ENCODE measurements at places on chromosomes 6 and 20.
A peak's percentile ranks its signal among the peaks of the same experiment; 100 is the strongest.

DNA sequence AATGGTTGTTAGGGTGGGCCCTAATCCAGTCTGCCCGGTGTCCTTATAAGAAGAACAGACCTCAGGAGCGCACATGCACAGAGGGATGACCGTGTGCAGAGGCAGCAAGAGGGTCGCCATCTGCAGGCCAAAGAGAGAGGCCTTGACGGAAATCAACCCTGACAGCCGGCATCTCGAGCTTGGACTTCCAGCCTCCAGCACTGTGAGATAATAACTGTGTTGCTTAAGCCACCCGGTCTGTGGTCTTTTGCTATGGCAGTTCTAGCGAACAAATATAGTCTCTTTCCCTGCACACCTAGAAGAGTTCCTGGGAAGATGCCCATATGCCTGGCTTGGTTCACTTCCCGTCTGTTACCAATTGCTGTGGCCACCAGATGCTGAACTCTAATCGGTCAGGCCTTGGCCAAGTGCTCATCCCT lies 35.3 kb upstream of the PTGIS start:
- DNase-seq, result no peak
- H3K27ac ChIP-seq, result no peak overlapping the region
- H3K4me3 ChIP-seq, result no peak overlapping the region
- H3K4me1 ChIP-seq, result no peaks in the 10 kb centered on the region

DNA sequence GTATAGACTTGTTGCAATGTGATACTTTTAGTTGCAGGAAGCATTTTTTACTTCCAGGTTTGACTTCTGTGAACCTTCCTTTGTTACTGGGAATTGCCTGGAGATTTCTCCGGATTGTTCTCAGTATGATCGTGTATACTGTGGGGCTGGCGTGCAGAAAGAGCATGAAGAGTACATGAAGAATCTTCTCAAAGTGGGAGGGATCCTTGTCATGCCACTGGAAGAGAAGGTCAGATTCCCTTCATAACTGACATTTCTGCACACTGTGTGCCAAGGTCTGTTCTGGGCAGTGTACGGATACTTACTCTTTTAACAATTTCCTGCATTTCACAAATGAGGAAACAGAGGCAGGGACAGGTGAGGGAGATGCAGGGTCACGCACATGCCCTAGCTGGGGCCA lies 9.7 kb downstream of the PCMTD2 start:
- no peaks in the 10 kb centered on the region for H3K27me3 ChIP-seq
- H3K27ac ChIP-seq, result no peak overlapping the region
- H3K4me1 ChIP-seq, result peaks cover 38% of the 10 kb centered on the region
- peaks cover 11% of the 10 kb centered on the region for H3K36me3 ChIP-seq
- no peak for DNase-seq

- H3K27ac ChIP-seq, result peak overlapping the region; percentile 78
- H3K36me3 ChIP-seq, result peaks cover 1% of the 10 kb centered on the region
- H3K4me1 ChIP-seq, result peaks cover 58% of the 10 kb centered on the region
- peak overlapping the region; percentile 60 for H3K4me3 ChIP-seq
- no peaks in the 10 kb centered on the region for H3K27me3 ChIP-seq
- no peak for DNase-seq
Observed at GRCh38 chr20:34364223-34364506, 1.1 kb downstream of the ITCH start.

DNA sequence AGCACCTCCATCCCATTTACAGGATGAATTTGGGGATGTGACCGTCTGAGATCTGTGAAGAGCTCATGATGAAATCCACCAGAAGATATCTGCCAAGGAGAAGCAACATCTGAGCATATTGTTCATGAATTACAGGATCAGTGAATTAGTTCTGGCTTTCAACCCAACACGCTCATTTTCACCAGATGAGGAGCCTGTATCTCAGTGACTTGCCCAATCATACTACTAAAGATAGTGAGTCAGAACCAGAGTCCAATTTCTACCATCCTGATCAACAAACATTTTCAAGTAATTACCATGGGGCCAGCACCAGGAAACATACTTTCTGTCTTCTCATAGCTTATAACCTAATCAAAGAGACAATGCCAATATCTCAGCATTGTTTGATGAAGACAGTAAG lies 116.6 kb downstream of the ZDHHC14 start:
- no peaks in the 10 kb centered on the region for H3K36me3 ChIP-seq
- no peaks in the 10 kb centered on the region for H3K27me3 ChIP-seq
- no peaks in the 10 kb centered on the region for H3K4me1 ChIP-seq
- no peak for DNase-seq
- no peak overlapping the region for H3K27ac ChIP-seq
- no peak overlapping the region for H3K4me3 ChIP-seq

GRCh38 chr6:147266821-147267220 lies 62.6 kb downstream of the STXBP5 start:
- no peak overlapping the region for H3K4me3 ChIP-seq
- peaks cover 9% of the 10 kb centered on the region for H3K36me3 ChIP-seq
- no peak overlapping the region for H3K27ac ChIP-seq
- DNase-seq, result no peak

DNA sequence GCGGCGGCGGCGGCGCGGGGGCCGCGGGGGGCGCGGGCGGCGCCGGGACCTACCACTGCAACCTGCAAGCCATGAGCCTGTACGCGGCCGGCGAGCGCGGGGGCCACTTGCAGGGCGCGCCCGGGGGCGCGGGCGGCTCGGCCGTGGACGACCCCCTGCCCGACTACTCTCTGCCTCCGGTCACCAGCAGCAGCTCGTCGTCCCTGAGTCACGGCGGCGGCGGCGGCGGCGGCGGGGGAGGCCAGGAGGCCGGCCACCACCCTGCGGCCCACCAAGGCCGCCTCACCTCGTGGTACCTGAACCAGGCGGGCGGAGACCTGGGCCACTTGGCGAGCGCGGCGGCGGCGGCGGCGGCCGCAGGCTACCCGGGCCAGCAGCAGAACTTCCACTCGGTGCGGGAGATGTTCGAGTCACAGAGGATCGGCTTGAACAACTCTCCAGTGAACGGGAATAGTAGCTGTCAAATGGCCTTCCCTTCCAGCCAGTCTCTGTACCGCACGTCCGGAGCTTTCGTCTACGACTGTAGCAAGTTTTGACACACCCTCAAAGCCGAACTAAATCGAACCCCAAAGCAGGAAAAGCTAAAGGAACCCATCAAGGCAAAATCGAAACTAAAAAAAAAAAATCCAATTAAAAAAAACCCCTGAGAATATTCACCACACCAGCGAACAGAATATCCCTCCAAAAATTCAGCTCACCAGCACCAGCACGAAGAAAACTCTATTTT lies 2.0 kb downstream of the FOXC1 start:
- H3K27me3 ChIP-seq, result peaks cover 48% of the 10 kb centered on the region
- DNase-seq, result no peak
- H3K36me3 ChIP-seq, result no peaks in the 10 kb centered on the region
- H3K4me3 ChIP-seq, result peak overlapping the region; percentile 47

DNA sequence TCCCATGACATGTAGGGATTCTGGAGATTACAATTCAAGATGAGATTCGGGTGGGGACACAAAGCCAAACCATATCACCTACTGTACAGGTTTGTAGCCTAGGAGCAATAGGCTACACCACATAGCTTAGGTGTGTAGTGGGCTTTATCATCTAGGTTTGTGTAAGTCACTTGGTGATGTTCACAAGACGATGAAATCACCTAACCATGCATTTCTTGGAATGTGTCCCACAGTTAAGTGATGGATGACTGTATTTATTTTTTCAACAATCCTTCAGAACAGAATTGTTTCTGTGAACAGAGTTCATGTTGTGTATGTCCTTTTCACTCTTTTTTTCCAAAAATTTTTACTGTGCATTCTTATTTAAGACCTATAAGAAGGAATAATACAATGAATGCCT lies 76.1 kb downstream of the DTD1 start:
- H3K27ac ChIP-seq, result no peak overlapping the region
- no peaks in the 10 kb centered on the region for H3K4me1 ChIP-seq
- H3K27me3 ChIP-seq, result no peaks in the 10 kb centered on the region
- no peak overlapping the region for H3K4me3 ChIP-seq

DNA sequence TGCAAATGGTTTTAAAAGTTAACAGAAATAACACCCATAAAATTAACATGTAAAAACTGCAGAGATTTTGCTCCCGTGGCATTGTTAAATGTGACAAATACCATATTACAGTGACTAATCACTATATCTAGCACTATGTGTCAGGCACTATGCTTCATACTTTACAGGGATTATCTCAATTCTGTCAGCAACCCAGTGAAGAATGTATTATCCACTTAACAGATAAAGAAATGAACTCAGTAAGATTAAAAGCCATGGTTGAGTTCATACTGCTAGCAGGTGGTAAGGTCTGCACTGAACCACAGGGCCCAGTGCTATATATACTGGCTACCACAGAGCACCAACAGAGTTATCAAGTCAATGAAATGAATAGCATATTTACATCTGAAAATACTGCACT lies 65.4 kb downstream of the RWDD2A start:
- H3K27me3 ChIP-seq, result no peaks in the 10 kb centered on the region
- DNase-seq, result no peak
- no peak overlapping the region for H3K27ac ChIP-seq
- no peaks in the 10 kb centered on the region for H3K4me1 ChIP-seq
- no peak overlapping the region for H3K4me3 ChIP-seq

GRCh38 chr6:152821525-152821924 lies 70.9 kb downstream of the VIP start:
- H3K36me3 ChIP-seq, result no peaks in the 10 kb centered on the region
- H3K27ac ChIP-seq, result no peak overlapping the region
- no peak for DNase-seq
- H3K4me3 ChIP-seq, result no peak overlapping the region

GRCh38 chr6:156617376-156617775 lies 159.8 kb upstream of the ARID1B start:
- H3K36me3 ChIP-seq, result no peaks in the 10 kb centered on the region
- H3K27ac ChIP-seq, result no peak overlapping the region
- H3K4me1 ChIP-seq, result no peaks in the 10 kb centered on the region
- H3K27me3 ChIP-seq, result no peaks in the 10 kb centered on the region
- no peak for DNase-seq

DNA sequence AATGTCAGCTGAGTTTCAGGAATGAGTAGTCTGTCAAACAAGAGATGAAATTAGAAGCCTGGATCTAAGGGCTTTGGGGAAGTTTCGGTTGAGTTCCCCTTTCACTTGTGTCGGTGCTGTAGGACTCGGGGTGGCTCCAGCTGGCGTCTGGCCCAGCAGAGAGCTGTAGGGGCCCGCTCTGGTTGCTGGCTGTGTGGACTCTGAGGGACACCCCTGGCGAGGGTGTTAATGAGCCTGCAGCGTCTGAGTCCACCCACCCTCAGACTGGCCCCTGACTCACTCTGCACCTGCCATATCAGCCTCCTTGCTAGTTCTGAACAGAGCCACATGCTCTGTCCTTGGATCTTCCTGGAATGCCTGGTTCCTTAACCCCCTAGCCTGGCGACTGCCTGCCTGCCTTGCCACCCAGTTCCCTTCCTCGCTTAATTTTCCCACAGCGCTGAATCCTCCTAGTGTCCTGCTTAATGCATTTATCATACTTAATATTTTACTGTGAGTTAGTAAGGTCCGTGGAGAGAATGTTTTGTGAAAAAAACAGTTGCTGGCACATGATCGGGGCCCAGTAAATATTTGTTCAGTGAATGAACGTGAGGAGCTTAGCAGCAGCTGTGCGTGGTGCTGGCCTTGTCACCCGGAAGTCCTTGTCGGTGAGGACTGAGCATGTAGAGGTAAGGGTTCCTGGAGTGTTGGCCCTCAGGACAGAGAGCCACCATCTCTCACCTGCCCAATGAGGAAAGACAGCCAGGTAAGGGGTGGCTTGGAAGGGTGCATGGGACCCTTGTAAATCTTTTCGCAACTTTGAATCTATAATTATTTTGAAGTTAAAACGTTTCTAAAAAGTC lies 1.6 kb downstream of the DNAJC5 start:
- peak; percentile 14 for DNase-seq
- H3K4me1 ChIP-seq, result peaks cover 62% of the 10 kb centered on the region
- H3K36me3 ChIP-seq, result peaks cover 4% of the 10 kb centered on the region

- no peak for DNase-seq
- no peaks in the 10 kb centered on the region for H3K27me3 ChIP-seq
- H3K36me3 ChIP-seq, result no peaks in the 10 kb centered on the region
- no peak overlapping the region for H3K27ac ChIP-seq
- no peaks in the 10 kb centered on the region for H3K4me1 ChIP-seq
Observed at GRCh38 chr20:57794600-57795341, 85.0 kb upstream of the PMEPA1 start.

GRCh38 chr6:3750317-3751076 lies 1.0 kb downstream of the PXDC1 start:
- H3K36me3 ChIP-seq, result no peaks in the 10 kb centered on the region
- peaks cover 11% of the 10 kb centered on the region for H3K4me1 ChIP-seq
- no peak overlapping the region for H3K27ac ChIP-seq
- H3K4me3 ChIP-seq, result no peak overlapping the region
- peak; percentile 6 for DNase-seq

GRCh38 chr6:26367114-26367513 lies 2.1 kb downstream of the BTN3A2 start:
- peak overlapping the region; percentile 79 for H3K4me3 ChIP-seq
- no peak for DNase-seq
- peak overlapping the region; percentile 96 for H3K27ac ChIP-seq
- H3K4me1 ChIP-seq, result peaks cover 80% of the 10 kb centered on the region
- peaks cover 21% of the 10 kb centered on the region for H3K36me3 ChIP-seq

DNA sequence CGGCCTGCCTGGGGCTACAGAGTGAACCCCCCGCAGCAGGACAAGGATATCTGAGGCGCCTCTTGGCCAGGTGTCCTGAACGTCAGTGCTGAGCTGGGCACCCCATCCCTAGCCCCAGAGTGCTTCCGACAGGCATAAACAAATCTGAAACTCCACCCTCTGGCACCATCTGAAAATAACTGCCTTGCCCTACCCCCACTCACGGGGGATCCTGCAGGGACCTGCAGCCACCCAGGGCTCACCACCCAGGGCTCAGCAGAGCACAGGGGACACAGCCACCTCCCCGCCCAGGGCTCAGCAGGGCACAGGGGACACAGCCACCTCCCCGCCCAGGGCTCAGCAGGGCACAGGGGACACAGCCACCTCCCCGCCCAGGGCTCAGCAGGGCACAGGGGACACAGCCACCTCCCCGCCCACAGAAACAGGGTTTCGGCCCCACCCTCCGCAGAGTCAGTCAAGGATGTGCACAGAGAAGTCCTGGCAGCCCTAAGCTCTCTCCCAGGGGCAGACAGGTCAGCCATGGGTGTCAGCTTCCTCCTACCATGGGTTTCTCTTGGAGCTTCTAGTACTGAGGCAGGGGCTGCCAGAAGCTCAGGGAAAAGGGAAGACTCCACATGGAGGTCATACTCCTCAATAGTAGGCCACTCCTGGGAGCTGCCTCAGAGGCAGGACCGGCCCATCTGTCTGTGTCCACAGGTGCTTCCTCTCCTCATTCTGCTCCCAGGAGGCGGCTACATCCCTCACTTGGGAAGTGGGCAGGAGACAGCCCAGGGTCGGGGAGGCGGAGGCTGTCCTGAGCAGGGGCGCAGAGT lies 4.6 kb downstream of the UCKL1 start:
- no peak overlapping the region for H3K4me3 ChIP-seq
- no peak for DNase-seq
- no peak overlapping the region for H3K27ac ChIP-seq
- no peaks in the 10 kb centered on the region for H3K27me3 ChIP-seq
- no peaks in the 10 kb centered on the region for H3K36me3 ChIP-seq
- peaks cover 60% of the 10 kb centered on the region for H3K4me1 ChIP-seq
